ENCODE measurements at places on chromosomes 4 and X.

- DNase-seq = peak; percentile 82
These were observed 329.9 kb downstream of the ARHGAP10 start for GRCh38 chr4:148061795-148062194.

DNA sequence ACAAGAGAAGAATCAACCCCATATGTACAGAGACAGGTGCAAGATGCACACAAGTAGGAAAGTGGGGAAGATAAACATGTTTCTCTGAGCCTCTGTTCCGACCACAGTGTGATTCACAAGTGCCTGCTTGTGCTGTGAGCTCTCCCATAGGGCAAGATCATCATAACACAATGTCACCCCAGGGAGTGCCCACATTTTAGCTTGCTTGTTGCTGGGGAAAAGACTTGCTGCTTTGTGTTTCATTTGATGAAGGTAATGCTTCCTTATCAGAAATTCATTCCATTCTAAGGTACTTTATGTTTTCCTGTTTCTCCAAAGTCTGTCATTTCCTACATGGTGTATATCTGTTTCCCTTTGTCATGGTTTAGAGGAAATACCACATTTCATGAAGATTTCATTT is 304.5 kb upstream of the DIPK2B start:
- no peak for DNase-seq

DNA sequence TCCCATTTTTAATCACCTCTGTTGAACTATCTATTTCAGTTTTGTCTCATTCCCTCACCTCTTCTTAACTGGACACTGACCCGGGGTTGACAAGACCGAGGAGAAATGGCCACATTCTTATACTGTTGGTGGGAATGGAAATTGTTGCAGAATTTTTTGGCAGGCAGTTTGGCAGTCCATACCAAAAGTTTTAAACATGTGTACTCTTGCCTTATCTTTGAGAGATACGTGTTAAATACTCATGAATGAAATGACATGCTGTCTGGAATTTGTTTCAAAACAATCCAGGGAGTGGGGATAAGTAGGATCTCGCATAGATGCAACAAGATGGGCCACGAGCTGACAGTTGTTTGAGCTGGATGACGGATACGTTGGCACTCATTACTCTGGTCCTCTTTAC is 12.1 kb downstream of the FGFBP1 start:
- DNase-seq = no peak

DNA sequence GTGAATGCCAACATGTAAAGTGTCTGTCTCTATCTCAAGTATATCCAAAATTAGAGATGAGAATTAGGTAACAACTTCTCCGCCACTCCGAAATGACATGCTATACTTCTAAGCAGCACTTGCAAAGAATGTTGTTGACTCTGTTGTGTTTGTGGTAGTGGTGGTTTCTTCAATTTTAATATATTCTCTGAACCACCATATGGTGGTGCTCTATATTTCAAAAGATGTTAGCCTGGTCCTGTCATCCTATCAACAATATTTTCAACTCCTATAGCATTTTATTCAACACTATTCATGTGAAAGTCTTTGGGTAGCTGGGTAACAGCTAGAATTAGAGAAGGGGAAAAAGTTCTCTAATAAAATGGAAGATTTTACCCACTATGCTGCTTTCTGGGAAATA is 1622.8 kb upstream of the IGFBP7 start:
- DNase-seq = no peak

- DNase-seq = no peak
These were observed 11.3 kb downstream of the SNX12 start for GRCh38 chrX:71056867-71057266.

DNA sequence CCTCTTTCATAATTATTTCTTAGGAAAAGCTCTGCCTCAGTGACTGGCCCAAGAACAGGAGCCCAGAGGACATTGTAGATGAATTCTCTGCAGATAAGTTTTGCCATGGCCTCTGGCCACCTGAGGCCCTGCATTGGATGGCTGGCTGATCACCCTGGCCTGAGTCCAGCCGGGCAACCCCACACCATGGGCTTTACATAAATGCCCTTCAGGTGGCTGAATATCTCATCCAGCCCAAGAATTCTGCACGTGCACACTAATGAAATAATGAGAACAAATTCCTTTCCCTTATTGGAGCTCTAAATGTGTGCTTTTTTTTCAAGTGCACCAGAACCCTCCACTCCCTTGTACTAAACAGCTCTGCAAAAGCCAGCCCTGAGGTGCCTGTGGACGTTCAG is 65.7 kb downstream of the IRF2 start:
- DNase-seq = no peak

DNA sequence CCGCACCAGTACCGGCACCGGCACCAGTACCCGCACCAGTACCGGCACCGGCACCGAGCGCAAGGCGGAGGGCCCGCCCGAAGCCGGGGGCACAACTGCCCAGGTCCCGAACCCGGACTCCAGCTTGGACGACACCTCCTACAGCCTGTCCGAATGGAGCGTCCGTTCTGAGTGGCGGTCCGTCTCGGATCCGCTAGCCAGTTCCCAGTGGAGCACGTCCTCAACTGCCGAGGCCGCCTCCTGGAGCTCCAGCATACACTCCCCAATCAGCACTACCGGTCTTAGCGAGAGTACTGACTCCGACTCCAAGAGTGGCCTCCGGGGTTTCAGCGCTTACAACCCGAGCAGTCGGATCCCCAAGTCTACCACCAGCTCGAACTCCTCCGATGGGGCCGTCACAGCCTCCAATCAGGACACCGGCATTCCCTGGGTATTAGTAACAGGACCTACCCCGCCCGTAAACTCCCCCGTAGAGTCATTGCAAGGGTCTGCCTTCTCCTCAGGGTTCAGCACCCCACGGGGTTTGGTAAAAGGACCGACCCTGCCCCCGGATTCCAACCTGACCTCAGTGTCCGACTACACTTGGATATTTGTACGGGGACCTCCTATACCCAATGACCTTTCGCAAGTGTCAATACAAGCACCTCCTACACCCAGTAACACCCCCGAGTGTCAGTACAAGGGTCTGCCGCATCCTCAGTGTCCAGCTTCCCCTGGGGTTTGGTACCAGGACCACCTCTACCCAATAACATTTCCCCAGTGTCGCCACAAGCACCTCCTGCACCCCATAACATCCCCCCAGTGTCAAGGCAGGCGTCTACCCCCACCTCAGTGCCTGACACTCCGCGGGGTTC is 721 bp upstream of the MAOA start:
- DNase-seq = no peak

DNA sequence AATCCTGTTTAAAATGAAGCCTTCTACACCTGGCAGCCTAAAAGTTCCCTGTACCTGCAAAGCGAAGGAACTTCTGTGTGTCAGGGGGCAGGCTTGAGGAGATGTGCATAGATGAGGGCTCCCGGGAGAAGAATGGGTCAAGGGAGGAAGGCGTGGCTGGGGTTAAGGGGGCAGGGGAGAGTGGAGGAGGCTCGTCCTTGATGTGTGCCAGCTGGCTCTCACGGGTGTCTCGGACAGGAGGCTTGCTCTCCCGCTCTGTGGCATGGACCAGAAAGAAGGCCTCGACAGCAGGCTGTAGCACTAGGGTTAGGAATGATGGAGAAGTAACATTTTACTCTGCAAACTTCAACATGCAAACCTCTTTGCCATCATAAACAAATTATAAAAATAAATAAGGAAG is 104.6 kb upstream of the HSD17B10 start:
- DNase-seq = no peak

DNA sequence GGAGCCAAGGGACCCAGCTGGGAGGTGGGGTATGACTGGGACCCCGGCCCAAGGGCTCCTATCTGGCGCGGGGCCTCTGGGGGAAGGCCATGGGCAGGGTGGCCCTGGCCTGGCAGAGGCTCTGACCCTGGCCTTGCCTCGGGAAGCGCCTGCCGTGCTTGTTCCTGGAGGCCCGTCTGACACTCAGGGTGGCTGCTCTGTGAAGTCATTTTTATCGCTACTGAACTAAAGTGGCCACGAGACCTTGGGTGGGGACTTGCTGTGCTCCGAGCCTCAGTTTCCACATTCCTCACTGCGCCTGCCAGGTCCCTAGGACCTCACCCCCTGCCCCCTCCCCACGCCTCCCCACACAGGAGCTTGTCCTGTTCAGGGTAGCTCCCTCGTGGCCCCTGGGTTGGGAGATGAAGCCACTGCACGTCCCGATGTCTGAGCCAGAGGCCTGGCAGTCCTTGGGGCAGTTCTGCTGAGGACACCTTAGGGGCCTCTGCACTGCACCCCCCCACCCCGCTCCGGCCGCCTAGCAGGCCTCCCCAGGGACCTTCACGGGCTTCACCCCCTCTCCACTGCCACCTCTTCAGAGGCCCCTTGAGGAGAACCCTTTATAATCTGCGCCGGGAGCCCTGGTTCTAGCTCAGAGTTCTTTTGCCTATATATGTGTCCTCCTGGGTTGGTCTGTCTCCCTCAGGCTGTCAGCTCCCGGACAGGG is 639 bp upstream of the SORCS2 start:
- DNase-seq = no peak

- DNase-seq = no peak
These were observed 21.1 kb upstream of the WDR17 start for GRCh38 chr4:176044589-176044951.

- no peak for DNase-seq
These were observed 105.0 kb upstream of the PAQR3 start for GRCh38 chr4:79044141-79044659.

GRCh38 chrX:45781901-45782553 is 581.4 kb upstream of the DIPK2B start:
- DNase-seq = no peak

- no peak for DNase-seq
These were observed 184.0 kb upstream of the GALNTL6 start for GRCh38 chr4:171629182-171629581.

DNA sequence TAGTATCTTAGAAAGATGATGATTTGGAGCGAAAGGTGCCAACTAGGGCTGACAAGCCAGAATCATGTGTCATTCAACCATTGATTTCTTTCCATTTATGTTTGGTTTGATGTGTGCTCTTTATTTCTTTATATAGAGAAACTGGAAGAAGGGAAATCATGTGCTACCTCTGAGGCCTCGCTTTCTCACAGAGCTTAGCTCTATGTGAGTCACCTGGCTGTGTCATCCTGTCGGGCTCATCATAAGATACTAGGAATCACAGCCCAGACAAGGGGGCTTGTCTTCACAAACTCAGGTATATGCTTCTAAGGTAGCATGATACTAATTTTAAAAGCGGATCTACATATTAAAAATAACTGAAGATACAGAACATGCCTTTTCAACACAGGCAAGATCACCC is 81.7 kb upstream of the GPM6B start:
- no peak for DNase-seq

DNA sequence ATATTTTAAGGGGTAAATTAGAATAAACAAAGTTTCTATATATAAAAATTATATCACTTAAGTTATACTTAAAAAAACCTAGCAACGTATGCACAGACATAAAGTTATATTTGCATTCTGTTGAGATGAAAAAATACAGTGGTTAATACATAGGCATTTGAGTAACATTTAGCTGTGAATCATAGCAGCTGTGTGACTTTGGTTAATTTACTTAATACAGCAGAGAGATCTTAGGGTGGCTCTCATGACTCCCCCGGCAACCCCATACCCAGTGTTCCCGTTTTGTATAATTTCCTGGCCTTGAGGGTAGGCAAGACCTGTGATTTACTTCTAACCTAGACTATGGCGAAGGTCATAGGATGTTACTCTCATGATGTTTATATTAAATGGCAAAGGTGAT is 504.8 kb downstream of the INPP4B start:
- DNase-seq = no peak

DNA sequence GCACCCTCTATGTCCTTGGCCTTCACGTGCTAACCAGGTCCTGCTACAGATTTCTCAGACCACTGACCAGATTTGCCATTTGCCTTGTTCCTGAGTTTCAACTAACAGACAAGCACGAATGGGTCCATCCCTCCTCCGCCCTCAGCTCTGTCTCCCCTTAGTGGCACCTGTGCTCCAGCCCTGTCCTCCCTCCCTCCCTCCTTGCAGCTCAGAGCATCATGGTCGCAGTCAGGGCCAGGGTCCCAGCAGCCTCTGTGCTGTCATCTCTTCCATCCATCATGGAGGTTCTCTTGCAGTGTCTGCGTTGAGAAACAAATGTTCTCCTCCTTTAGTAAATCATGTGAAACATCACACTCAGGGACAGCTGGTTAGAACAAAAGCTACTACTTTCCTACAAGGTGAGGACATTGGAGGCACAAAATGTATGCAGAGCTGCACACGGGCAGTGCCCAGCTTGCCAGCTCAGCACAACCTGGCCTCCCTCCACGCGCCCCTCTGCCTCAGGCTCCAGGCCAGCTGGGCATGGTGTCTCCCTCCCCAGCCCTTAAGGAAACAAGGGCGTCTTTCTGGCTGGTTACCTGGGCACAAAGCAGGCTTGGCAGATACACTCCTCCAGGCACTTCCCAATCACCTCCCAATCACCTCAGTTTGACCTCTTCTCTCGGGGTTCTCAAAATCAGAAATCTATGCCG is 79.5 kb upstream of the ATP6AP2 start:
- DNase-seq = no peak

DNA sequence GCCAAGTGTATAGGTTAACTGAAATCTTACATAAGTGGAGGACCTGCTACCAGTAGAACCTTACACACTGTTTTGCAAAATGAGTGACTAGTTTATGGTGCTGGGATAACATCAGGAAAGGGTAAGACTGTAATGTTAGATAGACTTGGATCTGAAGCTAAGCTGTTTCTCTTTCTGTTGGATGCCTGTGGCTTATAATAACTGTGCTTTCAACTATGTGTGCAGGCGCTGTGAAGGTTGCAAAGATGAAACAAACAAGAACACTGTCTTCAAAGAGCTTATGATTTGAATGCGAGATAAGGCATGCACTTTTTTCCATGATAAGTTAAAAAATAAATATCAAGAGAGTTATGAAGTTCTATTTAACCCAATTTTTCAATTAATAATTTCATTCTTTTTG is 34.5 kb upstream of the LCORL start:
- DNase-seq = no peak

DNA sequence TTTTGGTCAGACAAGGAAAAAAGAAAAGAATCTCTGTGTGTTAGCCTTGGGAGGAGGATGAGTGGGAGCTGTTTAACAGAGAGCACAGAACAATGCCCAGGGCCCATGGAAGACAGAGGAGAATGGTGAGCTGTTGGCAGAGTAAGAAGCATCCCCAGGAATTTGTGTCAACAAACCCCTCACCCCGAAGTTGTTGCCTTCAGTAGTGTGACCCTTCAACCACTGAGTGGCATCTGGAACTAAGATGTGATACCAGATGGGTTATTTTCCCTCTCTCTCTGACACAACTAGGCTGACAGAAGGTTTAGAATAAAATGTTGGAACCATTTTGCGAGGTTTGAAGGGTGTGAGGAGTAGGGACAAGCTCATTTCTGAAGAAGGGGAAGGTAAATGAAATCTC is 25.1 kb downstream of the IGSF1 start:
- no peak for DNase-seq

DNA sequence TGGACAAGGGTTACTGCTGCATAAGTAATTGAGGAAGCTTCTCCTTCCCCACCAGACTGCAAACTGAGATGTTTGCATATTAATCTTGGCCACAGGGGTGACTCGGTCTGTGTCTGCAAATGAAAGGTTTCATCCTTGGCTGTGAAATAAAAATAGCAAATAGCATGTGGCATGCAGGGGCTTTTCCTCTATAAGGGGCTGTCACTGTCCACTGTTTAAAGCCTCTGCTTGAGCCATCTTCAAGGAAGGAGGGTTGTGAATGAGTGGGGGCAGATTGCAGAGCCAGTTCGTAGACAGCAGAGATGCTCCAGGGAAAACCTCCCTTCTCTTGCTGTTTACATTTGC is 33.3 kb downstream of the TMSB4X start:
- DNase-seq = no peak

GRCh38 chr4:69818060-69818639 is 41.8 kb downstream of the SULT1E1 start:
- DNase-seq = no peak

Measured in NCI-H2029 (cell line).